GM19239 (cell line): ENCODE measurements at places on chromosomes 4 and X.
A peak's percentile ranks its signal among the peaks of the same experiment; 100 is the strongest.

DNA sequence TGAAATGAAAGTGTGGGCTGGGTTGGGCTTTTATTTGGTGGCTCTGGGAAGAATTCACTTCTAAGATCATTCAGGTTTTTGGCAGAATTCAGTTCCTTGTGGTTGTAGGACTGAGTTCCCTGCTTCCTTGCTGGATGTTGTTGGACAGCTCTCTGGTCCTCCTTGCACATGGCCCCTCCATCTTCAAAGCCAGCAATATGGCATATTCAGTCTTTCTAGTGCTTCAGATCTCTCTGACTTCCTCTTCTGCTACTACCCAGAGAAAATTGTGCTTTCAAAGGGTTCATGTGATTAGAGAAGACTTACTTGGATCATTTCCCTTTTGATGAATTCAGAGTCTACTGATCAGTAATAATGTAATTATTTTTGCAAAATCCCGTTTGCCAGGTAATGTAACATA, 12.8 kb upstream of the IGFBP7 start:
- no peak for DNase-seq

GRCh38 chr4:170388255-170388654, 298.5 kb upstream of the AADAT start:
- DNase-seq, result no peak

- DNase-seq, result no peak
Observed at GRCh38 chrX:17247144-17247543, 127.9 kb upstream of the NHS start.

DNA sequence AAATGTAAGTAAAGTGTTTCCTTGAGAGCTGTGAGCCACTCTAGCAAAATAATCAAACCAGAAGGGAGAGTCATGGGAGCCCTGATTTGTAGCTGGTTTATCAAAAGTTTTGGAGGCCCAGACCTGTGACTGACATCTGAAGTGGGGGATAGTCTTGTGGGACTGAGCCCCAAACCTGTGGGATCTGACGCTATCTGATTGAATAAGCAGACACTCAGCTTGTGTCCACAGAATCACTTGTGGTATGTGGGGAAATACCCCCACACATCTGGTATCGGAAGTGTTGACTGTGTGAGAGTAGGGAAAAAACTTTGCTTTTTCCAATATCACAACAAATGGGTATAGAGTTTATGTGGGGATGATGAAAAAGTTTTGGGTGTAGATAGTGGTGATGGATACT, 35.4 kb downstream of the FUNDC1 start:
- DNase-seq, result no peak

- DNase-seq, result no peak
Observed at GRCh38 chr4:189787216-189788031, 153.2 kb upstream of the FRG1 start.

- no peak for DNase-seq
Observed at GRCh38 chr4:87967193-87967592, 8.3 kb upstream of the SPP1 start.

DNA sequence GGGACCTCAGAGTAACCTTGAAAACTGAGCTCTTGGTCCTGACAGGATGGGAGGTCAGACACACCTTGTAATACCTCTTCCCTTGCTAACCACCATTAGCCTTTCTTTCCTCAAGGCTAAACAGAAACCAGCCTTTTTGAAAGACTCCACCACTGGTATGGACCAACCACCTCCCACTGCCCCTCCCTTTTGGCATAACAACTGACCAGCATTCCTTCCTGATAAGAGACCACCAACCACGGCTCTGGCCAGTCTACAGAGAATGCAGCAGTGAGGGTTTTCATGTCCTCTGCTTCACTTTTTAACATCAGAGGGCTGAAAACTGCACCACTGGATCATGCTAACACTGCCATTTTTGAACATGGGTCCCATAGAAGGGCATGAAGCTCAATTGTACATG, 100.2 kb upstream of the MID1IP1 start:
- no peak for DNase-seq

- no peak for DNase-seq
Observed at GRCh38 chr4:20787940-20788665, 87.8 kb downstream of the PACRGL start.

GRCh38 chrX:106774981-106775380, 27.5 kb upstream of the TBC1D8B start:
- no peak for DNase-seq

- DNase-seq, result no peak
Observed at GRCh38 chrX:49042581-49043219, 457 bp downstream of the TFE3 start.

DNA sequence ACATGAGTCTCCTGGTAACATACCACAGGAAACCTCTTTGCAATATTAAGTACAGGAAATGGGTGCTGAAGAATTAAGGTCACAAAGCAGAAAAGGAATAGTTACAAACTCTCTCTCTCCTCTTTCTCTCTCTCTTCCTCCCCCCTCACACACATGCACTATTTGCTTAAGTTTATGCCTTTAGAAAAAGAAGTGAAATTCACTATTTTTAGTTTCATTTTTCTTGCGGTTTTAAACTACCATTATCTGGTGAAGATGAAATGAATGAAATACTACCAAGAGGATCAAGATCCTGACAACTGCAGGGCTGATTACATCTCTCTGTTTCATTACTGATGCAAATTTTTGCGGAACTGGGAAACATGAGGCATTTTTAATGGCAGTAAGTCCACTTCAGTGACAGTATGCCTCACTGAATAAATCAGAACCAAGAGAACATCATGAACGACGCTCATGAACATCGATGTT, 64.3 kb upstream of the FTHL17 start:
- peak; percentile 4 for DNase-seq

GRCh38 chr4:124206779-124207605, 505.5 kb downstream of the ANKRD50 start:
- DNase-seq, result no peak

DNA sequence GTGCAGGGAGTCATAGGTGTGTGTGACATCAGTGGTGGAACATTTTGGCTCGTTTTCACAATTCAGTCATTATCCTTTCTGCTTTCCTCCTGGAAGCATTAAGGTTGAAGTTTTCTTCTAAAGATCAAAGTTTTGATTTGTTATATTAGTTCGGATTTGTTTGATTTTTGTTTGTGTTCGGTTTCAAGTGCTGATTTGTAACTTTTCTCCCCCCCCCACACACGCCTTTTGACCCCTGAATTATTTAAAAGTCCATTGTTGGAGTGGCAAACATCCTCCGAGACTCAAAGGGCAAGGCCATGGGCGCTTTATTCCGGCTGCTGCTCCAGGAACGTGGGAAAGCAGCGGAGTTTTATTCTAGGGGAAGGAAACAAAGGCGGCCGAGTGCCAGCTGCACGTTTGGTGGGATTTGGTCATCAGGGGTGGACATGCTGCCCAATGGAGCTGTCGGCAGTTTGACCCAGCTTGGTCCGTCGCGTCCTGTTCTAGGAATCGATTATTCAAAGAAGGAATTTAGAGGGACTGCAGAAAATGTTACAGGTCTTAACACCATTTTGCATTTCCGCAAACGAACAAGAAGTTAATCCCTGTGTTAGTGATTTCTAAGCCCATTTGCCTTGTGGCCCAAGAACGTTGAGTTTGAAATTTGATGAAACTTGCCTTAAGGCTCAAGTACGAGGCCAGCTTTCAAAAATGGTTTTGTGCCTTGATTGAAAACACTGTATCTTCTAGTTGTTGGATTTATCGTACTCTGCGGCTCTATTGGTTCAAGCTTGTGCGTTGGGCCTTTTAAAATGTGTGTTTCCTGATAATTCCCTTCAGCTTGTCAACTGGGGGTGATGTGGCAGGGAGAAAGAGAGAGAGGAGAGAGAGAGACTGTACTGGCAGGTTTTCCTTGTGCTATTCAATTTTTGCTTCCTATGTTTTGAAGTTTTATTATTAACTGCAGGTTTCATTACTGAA, 565 bp upstream of the ZNF41 start:
- DNase-seq, result no peak

DNA sequence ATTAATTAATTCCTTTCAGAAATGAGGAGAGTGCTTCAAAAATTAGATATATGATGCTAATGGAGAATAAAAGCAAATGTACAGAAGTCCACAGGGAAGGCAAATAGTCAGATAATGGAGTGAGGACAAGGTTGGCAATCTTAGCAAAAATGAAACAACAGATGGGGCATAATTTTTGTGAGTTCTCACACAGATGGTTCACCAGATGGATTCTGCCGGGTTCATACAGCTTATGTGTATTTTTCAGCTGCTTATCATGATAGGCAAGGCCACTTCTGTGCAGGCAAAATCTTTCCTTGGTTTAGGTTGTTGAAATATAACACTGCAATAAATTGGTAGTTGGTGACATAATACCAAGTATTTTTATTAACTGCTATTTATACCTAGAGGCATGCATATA, 1539.0 kb upstream of the IGFBP7 start:
- no peak for DNase-seq
